ENCODE measurements at places on chromosomes 5 and 9.
A peak's percentile ranks its signal among the peaks of the same experiment; 100 is the strongest.

DNA sequence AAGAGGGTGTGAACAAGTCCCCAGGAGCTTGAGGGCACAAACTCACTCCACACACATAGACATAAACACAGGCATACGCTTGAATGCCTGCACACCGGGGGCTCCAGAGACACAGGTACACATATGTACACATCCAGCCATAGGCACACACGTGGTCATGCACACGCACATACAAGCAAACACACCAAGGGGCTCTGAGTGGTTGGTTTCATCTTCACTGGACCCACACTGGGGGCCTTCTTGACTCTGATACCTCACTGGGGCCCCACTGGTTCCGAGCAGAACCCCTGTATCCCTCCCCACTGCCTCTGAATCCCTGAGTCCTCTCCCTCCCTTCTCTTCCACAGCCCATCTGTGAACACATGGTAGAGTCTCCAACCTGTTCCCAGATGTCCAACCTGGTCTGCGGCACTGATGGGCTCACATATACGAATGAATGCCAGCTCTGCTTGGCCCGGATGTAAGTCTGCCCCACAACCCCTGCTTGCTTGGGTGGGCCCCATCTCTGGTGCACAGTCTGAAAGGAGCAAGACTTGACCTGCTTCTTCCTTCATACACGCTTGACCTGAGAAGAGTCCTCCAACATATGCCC, 6.4 kb downstream of the SPINK4 start:
- DNase-seq = no peak

- DNase-seq = no peak
These were observed 80.6 kb upstream of the LRRTM2 start for GRCh38 chr5:138955671-138956295.

DNA sequence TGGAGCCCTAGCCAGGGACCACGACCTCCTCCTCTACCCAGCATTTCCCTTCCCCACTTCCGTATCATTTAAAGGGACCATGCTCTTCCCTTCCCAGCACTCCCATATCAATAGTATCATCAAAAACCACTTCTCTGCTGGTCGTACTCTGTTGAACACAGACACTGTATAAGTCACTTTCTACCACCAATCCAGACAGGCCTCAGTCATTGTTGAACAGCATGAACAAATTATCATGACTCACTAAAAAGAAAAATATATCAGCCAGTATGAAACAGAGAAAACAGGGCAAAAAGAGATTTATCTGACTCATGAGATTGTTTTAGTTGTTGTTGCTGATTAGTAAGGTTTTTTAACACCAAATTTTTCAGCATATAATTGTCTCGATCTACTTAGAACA, 89.8 kb downstream of the CDKN2A start:
- DNase-seq = no peak

GRCh38 chr5:55052383-55052931, 28.4 kb downstream of the GZMK start:
- DNase-seq = no peak

DNA sequence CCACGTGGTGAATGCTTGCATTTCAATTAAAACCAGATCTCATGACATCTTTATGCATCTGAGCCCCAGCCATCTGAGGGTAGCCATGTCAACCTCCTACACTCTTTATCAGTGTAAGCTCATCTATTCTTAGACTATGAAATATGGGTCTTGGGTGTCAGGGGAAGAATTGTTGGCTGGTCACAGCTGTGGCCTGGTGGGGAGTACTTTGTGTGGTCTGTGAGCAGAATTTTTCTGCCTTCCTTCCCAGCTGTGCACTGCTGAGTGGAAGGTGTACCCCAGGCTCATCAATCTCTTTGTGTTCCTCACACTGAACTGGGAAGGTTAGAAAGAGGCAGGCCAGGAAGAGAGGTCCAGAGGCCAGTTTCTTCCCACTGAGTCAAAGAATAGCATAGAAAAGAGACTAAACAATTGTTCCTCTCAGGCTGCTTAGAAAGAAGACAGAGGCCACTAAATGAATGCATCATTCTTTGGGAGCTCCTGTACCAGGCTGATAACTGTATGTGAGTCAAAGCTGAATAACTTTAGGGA, 202.7 kb upstream of the RGMB start:
- no peak for DNase-seq

- peak; percentile 93 for DNase-seq
These were observed at the start of gene MARCHF6 for GRCh38 chr5:10353241-10354047. TSS of gene MARCHF6 (plus strand) at chr5:10353695. CDS start at chr5:10353899, 204 bp downstream.

- DNase-seq = no peak
These were observed 302.4 kb downstream of the NR3C1 start for GRCh38 chr5:143101121-143101520.

DNA sequence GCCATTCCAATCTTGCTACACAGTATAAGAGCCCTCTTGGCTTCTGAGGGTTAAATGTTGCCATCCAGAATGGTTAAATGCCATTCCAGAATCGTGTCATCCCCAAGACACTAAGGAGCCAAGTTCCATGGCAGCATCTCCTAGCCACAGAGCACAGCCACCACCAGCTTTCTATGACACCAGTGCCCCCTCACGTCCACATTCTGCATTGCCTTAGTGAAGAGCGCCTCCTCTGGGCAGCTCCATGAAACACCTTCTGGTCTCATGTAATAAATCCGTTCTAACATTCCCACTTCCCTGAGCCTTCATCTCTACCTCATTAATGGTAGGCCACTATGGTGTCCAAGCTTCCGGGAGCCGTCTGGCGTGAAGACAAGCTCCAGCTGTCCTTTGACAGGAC, 12.4 kb downstream of the CBY3 start:
- peak; percentile 9 for DNase-seq

DNA sequence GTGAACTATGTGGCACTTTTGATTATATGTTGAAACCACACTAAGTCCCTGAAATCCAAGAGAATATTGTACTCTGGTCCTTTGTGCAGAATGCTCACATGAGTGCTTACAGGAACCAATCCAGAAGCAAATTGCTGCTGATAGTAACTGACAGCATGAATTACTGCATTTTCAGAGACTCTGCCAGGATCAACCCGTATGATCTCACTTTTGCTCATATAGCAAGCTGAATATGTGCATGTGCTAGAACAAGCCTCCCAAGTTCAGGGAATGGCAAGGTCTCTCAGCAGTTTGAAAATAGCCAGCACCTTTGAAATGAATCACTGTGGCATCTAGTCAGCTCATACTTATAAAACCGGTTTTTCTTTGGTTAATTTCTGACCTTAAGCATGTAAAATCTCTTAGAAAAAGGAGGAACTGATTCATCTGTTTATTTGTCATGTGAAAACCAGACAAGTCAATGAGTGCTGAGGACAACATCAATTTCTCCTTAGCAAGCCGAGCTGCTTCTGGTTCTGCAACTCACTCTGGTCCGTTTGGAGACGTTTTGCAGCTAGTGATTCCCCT, 215.7 kb upstream of the ELL2 start:
- no peak for DNase-seq

GRCh38 chr9:104767507-104767906, 3.6 kb downstream of the NIPSNAP3B start:
- DNase-seq = no peak

DNA sequence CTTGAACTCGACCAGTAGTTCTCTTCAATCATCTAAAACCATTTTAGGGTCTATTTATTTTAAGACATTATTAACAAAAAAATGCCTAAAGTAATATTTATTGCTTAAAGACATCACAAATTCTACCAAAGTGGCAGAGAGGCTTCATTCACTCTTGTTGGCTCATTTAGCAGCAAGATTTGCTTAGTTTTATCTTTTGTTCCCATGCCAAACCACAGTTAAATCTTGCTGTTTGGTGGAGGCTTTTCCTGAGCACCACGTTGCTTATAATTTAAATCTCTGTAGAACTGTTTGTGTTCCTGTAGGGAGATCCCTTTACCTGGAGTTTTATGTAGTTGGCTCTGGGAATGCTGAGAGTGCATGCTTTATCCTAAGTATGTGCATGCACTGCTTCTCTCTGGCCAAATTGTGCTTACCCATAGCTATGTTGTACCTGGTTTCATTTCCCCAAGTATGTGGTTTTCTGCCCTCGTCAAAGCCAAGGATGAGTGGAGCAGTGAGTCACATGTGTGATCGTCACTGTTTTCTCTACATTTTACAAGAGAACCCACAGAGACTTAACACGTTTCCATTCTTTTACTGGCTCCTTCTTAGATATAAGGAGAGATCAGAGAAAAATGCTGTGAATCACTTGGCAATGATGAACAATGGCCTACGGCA, 42.1 kb upstream of the MAST4 start:
- no peak for DNase-seq

GRCh38 chr5:83817591-83817990, 96.9 kb upstream of the HAPLN1 start:
- DNase-seq = no peak

GRCh38 chr9:87813119-87813463, 69.6 kb upstream of the SPATA31E1 start:
- no peak for DNase-seq

GRCh38 chr9:130661451-130662098, 2.8 kb upstream of the PRDM12 start:
- DNase-seq = no peak

GRCh38 chr9:18478501-18479361, 4.8 kb downstream of the ADAMTSL1 start:
- DNase-seq = no peak

DNA sequence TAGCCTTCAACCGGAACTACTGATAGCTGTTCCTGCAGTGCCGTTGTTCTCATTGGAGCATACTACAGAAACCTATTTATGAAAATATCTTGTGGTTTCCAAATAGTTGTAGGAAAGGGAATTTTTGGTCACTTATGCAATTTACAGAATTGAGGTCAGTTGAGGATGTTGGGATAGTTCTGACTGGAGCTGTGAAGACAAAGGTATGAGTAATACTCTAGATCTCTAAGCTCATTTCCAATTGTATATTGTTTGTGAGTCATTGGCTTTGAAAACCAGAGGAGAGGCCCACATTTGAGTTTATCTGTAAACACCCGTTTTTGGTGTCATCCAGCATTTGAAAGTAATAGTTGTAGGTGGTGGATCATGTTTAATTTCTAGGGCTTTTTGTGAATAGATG, 561.3 kb upstream of the WWC1 start:
- DNase-seq = no peak

- no peak for DNase-seq
These were observed 314.5 kb downstream of the CCDC171 start for GRCh38 chr9:15867334-15867733.

GRCh38 chr9:136409557-136410455, 608 bp downstream of the ENTR1 start:
- DNase-seq = peak; percentile 11

DNA sequence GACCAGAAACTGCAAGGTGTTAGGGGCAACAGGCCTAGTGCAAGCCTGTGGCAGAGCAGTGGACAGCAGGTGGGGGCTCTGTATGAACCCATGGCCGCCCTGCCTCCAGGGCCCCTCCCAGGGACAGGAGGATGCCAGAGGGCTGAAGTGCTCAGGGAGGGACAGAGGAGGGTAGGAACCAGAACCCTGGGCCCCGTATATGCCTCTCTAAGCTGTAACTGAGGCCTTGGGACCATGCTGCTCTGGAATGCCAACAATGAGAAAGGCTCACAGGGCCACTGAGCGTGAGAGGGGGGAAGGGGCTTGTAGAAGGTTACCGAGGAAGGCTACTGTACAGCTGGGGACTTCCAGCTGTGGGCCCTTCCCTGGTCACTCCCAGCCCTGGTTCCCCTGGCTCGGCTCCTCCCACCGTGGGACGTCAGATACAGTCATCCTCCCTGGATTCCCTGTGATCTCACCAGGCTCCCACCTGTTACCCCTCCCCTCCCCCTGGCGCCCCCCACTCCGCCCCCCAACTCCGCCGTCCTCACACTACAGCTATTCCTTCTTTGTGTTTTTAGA, 21.1 kb downstream of the AQP7 start:
- DNase-seq = no peak

DNA sequence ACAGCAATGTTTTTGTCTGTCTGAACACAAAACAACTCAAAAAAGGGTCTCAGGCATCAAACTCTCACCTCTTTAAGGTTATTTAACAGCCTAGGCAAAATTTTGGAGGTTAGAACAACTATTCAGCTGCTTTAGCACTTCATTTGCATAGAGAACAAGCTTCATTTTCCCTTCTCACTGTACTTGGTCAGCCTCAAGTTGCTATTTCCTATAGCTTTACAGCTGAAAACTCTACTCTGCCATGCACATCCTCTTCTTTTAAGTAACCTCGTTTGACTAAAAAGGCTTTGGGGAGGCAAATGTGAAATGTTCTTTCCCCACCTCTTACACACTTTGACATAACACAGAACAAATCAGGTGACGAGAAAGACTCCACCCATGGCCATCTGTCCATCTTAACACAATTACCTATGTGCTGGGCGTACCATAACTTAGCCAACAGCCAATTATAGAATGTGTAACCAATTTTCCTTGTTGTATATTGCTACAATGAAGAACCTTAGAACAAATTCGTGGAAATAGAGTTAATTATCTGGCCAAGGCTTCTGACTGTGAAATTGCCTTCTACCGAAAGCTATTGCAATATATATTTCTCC, 195.7 kb downstream of the DCP2 start:
- DNase-seq = no peak

GRCh38 chr5:119016125-119016774, 27.9 kb upstream of the DTWD2 start:
- DNase-seq = no peak

DNA sequence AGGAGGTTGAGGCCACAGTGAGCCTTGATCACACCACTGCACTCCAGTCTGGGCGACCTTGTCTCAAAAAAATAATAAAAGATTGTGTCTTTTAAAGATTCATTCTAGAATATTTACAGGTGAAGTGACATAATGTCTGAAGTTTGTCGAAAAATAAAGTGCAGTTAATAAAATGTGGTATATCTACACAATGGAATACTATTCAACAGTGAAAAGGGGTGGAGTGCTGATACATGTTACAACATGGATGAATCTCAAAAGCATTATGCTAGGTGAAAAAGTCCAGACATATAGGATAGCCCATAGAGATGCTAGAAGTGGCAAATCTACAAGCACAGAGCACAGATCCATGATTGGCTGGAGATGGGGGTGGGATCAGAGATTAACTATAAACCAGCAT, 101.9 kb downstream of the PAX5 start:
- DNase-seq = no peak

DNA sequence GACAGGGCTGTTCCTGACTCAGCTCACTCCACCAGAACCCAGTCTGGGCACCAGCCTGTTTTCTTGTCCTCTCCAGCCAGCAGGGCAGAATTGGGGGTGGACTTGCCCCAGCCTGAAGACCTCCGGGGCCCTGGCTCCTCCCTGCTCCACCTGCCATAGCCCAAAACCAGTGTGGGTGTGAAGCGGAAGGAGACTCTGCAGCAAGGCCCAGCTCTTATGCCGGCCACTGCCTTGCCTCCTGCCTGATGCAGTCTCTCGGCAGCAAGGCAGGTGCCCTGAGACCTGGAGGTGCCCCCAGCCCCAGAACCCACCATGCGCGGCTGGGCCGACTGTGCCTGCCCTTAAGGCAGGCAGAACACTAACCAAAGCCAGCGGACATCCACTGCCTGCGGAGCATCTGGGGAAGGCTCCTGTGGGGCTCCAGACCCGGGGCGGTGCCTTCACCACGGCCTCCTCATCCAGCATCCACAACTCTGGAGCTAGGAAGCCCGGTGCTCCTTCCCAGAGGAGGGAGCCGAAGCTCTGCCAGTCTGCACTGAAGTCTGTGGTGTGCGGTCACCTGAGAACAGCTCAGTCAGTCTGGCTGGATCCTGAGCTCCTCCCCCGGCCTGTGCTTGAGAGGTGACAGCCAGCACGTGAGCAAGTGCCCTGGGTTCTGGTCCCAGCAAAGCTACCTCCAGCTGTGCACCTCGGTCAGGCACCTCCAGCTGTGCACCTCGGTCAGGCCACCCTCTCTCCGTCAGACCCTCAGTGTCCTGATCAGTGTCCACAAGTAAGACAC, 116.7 kb downstream of the ADAMTS2 start:
- DNase-seq = no peak
